ENCODE measurements at places on chromosomes 3 and 15.

DNA sequence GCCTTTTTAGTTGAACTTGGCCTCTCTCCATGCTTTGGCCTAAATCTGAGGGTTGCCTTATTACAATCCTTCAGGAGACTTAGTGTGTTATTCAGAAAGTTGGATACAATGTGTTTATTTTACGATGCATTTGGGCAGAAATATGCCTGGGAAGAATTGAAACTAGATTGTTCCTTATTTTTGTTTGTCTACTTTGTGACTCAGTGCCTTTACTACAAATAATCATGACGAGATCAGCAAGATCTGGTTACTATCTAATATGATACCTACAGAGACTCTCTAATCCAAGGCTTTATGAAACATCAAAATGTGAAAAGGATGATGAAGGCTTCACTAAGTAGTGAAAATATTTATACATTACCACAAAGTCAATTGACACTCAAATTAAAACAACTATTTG, 82.2 kb downstream of the RBMS3 start:
- DNase-seq = no peak

- DNase-seq = no peak
Measured at GRCh38 chr3:128760881-128761280, 34.9 kb downstream of the RAB7A start.

- DNase-seq = no peak
Measured at GRCh38 chr15:39963786-39964185, 29.9 kb downstream of the EIF2AK4 start.

- DNase-seq = no peak
Measured at GRCh38 chr3:18791182-18791581, 357.1 kb upstream of the KCNH8 start.

- no peak for DNase-seq
Measured at GRCh38 chr15:92112711-92113110, 259.2 kb downstream of the SLCO3A1 start.

DNA sequence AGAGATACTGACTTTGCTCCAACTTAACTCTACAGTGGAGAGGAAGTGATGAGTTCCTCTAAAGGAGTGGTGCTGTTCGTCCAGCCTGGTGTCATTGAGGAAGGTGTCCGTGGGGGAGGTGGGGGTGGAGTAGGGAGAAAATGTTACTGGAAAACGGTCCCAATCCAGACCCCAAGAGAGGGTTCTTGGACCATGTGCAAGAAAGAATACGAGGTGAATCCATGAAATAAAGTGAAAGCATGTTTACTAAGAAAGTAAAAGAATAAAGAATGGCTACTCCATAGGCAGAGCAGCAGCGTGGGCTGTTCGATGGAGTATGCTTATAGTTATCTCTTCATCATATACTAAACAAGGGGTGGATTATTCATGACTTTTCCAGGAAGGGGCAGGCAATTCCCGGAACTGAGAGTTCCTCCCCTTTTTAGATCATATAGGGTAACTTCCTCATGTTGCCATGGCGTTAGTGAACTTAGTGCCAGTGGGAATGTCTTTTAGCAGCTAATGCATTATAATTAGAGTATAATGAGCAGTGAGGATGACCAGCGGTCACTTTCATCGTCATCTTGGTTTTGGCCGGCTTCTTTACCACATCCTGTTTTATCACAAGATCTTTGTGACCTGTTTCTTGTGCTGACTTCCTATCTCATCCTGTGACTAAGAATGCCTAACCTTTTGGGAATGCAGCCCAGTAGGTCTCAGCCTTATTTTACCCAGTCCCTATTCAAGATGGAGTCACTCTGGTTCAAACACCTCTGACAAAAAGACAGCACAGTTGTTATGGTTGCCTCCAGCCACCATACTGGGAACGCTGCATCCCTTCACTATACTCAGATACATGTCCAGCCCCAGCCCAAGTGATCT, 38.6 kb downstream of the CLEC3B start:
- DNase-seq = peak; percentile 47

DNA sequence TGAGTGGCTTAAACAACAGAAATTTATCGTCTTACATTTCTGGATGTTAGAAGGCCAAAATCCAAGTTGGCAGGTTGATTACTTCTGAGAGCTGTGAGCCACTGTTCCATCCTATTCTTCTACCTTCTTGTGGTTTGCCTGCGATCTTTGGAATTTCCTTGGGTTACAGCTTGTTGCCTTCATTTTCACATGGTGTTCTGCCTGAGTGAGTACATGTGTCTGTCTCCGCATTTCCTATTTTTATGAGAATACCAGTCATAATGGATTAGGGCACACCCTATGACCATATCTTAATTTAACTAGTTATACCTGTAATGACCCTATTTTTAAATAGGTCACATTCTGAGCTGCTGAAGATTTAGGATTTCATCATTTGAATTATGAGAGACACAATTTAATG, 294.3 kb downstream of the CNTN4 start:
- no peak for DNase-seq

GRCh38 chr3:37144806-37145205, 29.6 kb downstream of the LRRFIP2 start:
- DNase-seq = no peak

DNA sequence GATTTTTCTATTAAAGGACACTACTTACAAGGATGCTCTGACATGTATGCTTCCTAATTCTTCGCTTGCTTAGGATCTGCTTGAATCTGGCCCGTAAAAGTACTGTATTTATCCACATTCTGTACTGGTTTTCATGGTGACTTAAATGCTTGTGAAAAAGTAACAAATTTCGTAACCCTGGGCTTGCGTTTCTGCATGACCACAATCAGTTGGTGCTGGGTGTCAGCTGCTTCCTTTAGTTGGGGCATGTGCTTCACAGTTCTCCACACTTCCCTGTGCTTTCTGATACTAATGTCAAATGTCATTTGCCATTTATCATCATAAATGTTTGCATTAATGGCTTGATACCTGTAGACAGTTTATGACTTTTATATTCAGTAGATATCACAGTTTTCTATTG, 218.4 kb upstream of the MLF1 start:
- DNase-seq = no peak

GRCh38 chr15:80977627-80978036, 12.0 kb downstream of the MESD start:
- no peak for DNase-seq

GRCh38 chr3:20324664-20325478, 138.9 kb upstream of the SGO1 start:
- no peak for DNase-seq

- no peak for DNase-seq
Measured at GRCh38 chr3:187836823-187837770, 91.8 kb upstream of the BCL6 start.

DNA sequence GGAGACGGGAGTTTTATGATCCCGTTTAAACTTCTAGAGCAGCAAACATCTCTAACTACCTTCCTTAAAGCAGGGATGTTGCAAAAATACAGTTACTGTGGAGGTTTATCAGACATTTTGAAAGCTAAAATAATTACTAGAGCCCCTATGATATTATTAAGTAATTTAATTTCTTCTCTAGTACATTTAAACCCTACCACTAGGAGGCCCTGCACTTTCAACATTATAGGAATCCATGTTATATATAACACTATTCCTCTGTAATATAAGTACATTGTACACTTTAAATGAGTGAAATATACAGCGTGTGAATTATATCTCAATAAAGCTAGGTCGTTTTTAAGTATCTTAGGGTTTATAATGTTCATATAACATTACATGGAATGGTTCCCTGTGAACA, 11.5 kb downstream of the SETMAR start:
- no peak for DNase-seq

DNA sequence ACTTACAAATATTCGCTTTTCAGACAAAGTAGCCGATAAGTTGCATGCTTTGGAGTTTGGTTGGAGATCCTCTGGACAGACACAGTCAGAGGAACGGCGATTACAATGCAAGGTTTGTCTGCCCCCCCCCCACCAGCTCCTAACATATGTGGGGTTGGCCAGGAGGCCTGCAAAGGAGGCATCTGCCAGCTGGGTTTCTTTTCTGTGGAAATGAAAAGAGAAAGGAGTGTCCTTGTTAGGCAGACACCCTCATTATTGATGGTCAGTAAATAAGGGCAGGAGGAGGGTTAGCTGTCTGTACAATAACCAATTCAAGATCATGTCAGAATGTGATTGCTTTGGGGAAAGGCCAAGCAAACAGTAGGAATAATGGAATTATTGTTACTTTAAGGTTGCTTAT, 49.1 kb downstream of the TLNRD1 start:
- DNase-seq = no peak
